BE2C (cell line): ENCODE measurements at places on chromosomes 11 and 22.

- no peak for DNase-seq
Observed at GRCh38 chr11:58639669-58640068, 17.2 kb downstream of the CNTF start.

- DNase-seq: no peak
Observed at GRCh38 chr11:18253233-18253632, 4.8 kb upstream of the SAA2 start.

DNA sequence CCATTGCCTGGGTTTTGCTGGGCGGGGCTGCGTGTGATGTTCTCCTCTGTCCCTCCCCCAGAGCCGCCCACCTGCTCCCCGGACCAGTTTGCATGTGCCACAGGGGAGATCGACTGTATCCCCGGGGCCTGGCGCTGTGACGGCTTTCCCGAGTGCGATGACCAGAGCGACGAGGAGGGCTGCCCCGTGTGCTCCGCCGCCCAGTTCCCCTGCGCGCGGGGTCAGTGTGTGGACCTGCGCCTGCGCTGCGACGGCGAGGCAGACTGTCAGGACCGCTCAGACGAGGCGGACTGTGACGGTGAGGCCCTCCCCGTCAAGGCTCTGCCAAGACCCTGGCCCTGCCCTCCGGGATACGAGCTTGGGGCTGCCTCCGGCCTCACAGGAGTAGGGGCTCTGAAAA lies 27.0 kb upstream of the PPP6R3 start:
- no peak for DNase-seq

GRCh38 chr11:109996060-109996459 lies 97.1 kb upstream of the ZC3H12C start:
- DNase-seq: no peak

DNA sequence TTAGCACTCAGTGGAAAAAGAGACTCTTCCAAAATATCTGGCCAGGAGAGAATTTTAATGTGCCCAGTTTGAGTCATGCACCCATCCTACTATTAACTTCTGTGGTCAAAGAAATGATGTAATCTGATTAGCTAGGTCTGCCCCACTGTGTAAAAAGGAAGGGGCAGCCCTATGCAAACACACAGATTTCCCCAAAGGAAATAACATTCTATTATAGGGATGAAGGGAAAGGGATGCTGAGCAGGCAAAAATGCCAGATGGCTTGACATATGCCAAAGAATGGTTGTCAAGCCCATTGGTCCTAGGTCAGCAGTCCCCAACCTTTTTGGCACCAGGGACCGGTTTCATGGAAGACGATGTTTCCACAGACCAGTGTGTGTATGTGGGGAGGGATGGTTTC lies 43.3 kb upstream of the PAK1 start:
- no peak for DNase-seq

DNA sequence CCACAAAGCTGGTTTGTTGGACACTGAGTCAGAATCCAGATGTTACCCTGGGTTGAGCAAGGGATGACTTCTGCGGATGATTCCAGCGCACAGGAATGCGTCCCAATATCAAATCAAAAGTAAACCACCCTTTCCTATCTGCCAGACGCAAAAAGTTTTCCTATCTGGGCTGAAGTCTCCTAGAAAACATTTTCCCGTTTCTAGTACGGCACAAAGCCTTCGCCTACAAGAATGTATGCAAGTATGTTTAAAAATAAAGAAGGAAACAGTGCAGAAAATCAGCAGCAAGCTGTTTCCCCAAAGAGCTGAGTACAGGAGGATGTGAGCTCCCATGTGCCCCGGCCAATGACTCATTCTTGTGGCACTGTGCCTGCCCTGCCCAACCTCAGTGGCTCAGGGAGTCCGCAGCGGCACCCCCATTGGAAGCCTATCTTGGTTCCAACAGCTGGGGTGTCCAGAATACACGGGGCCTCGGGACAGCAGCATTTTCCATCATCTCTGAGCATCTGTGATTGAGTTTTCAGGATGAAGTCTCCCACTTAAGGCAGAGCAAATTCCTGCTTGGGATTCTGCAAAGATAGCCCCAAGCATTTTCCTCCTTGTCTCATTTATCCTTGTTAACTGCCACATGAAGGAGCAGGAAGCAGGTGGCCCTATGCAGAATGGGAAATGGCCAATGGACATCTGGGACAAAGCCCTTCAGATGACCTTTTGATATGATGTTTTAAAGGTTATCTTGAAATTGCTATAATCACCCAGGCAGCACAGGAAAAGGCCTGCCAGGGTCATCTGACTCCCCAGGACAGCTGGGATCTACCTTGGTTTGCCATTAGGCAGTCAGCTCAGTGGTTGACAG lies 17.5 kb downstream of the KCNJ5 start:
- DNase-seq: no peak

GRCh38 chr11:63639199-63639832 lies 25.1 kb upstream of the PLAAT3 start:
- DNase-seq: no peak
